Activated naive CD4-positive, alpha-beta T cell treated with anti-CD3 and anti-CD28 coated beads, Interleukin-2, amount 10 ng/mL, durations not matched to agents 5 hours and 36 hours (primary cell): ENCODE measurements at places on chromosomes 16 and 17. TPM values are rescaled to one million over a fixed set of nuclear protein-coding genes. Genes with fewer than 3 reads are reported as not detected.

UBFD1 gene
- total RNA-seq, result 38.5 TPM

EZH1 gene
- total RNA-seq, result 56.2 TPM

PRSS53 gene
- total RNA-seq, result 4.8 TPM

CD79B gene
- 38.2 TPM for total RNA-seq

EFNB3 gene
- total RNA-seq, result not detected

GFOD2 gene
- total RNA-seq, result 14.8 TPM
